Activated effector memory CD4-positive, alpha-beta T cell treated with Interleukin-2 at 50 U/mL for 16 hours (primary cell): ENCODE measurements at places on chromosomes 6 and 20.
A peak's percentile ranks its signal among the peaks of the same experiment; 100 is the strongest.

GRCh38 chr20:17380801-17381200 is 150.4 kb downstream of the BFSP1 start:
- DNase-seq = no peak

DNA sequence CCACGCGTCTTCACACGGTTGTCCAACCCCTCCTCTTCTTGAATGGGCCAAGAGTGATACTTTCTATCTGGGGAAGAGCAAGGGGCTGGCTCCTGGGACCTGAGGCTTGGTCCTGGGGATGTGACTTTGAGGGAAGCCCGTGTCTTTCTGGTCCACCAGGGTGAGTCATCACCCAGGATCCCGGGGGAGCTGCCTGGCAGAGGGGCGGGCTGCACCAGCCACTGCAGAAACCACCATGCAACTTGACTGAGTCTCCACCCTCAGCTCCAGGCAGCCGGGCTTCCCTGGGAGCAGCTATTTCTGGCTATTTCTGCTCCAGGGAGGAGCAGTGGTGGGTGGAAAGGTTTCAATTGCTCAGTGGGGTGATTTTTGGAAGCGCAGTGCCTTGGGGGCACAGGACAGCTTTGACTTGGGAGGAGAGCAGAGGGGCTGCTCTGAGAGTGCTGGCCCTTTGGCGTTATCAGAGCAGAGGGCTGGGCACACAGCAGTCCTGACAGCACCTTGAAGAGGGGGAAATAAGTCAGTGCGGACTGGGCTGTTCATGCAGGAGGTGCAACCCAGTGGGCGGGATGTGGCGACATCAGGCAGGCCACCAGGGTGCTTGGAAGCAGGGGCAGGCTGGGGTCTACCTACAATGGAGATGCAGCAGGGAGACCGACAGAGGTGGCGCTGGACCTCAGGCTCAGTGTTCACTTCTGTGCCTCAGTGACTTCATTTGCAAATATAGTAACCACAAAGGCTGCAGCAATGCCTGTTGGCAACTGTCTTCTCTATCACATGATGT is 45.1 kb upstream of the FAM83D start:
- DNase-seq = no peak

DNA sequence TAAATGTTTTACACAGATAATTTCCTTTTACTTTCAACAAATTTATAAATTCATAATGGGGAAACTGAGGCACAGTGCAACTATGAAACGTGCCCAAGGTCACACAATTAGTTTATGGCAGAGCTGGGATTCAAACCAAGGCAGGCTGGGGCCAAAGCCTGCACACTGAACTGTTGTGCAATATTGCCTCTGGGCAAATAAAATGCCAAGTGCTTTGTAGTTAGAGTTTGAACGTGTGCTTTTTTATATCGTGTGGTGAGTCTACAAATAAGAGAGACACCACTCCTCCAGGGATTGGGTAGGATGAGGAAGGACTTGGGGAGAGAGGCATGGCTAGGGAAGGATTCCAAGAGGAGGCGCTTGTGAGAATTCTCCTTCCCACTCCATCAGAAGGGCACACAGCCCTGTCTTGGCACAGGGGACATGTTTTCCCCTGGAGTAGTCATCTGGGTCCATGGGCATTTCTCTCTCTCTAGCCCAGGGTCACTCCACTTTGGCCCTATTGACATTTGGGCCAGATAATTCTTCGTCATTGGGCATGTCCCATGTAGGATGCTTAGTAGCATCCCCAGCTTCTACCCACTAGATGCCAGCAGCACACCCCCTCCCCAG is 2.8 kb upstream of the CDH22 start:
- no peak for DNase-seq

- no peak for DNase-seq
Measured at GRCh38 chr6:44463728-44464450, 76.4 kb downstream of the CDC5L start.

GRCh38 chr6:39075010-39075686 is 26.6 kb downstream of the GLP1R start:
- DNase-seq = no peak

DNA sequence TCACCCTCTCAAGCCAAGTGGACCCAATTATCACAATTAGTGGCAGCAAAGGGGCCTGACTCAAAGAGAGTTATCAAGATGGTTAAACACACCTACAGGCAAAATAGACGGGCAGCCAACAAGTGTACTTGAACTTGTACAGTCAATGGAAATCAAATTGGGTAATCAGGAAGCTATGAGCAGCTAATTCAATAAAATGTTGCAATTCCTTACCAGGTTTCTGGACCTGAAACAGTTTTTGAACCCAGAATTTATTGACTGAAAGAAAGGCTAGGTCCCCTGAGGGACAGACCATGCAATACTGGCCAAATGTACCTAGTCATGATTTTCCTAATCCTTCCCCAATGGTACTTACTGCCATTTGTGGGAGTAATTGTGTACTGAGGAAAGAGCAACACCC is 679.8 kb downstream of the EPM2A start:
- no peak for DNase-seq

- no peak for DNase-seq
Measured at GRCh38 chr6:170076466-170077165, 214.3 kb downstream of the DLL1 start.

GRCh38 chr6:25987845-25988244 is 25.2 kb downstream of the TRIM38 start:
- DNase-seq = no peak

GRCh38 chr6:107237992-107238660 is 122.8 kb upstream of the BEND3 start:
- no peak for DNase-seq

DNA sequence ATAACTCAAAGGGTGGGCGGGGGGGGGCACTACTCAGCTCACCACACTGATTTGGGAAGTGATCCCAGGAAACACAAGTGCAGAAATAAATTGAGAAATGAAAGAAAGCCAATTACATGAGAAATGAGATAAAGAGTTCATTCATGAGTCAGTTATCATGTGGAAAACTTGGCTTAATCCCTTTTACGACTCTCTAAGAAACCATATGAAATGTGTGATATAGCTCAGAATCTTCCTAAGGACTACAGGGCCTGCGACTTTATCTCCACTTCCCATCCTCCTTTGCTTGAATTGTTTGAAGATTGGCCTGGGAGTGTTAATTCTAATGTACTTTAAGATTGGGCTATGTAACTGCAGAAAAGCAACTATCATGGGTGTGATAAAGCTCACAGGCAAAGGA is 3.6 kb upstream of the BTN2A2 start:
- DNase-seq = no peak

DNA sequence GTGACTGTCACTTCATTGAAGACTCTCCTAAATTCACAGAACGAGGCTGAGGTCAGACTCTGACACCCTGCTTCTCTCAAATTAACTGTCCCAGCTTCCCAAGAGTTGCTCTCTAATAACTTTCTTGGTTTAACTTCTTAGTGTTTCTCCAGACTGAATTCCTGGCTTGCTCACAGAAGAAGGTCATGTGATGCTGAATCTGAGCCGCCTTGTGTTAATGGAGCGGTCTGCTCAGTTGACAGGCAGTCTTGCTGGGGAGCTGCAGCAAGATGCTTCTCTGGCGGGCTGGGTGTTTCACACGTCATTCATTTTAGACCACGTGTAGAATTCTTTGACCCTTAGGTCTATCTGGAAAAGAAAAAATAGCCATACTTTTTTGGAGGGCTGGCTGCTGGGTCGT is 107.3 kb downstream of the FOXO3 start:
- no peak for DNase-seq

DNA sequence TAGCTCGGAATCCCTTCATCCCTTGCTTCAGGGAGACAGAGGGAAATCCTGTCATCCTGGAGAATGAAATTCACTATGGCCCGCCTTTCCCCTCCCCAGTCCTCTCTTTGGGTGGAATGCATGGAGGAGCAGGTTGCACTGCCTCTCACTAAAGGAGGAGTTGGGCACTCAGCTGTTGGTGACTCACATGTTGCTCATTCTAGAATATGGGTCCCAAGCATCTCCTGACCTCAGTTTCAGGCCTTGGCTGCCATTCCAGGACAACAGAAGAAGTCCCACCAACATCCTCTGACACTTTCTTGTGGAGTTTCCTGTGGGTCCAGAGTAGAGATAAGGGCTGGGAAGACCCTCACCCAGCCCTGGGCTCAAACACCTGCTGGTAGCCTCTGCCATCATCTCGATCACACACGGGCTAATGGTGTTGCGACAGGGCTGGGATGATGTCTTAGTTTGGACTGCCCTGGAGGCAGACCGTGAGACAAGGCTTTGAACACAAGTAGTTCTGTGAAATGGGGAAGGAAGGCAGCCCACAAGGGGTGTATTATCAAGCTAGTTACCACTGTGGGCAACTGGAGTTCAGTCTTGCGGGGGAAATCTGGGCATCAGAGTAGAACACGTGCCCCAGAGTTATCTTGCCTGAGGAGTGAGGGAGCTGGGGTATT is 52.4 kb upstream of the RNF24 start:
- DNase-seq = no peak

GRCh38 chr6:147954938-147955337 is 387.7 kb upstream of the SASH1 start:
- no peak for DNase-seq

DNA sequence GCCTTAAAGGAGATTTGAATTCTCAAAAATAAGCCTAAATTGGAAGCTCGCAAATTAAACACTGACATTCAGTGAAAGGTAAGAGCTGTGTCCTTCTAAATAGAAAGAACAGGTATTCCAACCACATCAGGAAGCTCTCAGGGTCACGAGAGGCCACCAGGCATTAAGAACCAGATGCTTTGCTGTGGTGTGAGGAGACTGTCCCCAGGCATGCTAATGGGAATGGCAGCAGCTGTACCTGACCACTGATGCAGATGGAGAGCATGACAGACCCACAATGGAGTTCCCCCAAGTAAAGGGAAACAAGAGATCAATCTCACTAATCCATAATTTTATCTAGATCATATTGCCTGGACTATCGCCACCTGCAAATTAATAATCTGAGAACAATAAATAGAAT is 658.9 kb upstream of the NOX3 start:
- DNase-seq = no peak

DNA sequence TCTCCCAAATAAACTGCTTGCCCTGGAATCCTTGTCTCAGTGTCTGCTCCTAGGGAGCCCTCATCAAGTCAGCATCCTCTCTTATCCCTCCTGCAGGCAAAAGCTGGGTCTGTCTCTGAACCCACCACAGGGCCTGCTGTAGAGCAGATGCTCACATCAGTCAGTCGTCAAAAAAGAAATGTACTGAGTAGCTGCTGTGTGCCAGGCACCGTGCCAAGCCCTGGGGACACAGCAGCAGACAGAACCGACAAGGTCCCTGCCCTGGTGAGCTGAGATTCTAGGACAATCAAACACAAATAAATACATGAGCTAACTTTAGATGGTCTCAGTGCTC is 68.5 kb downstream of the EYA2 start:
- DNase-seq = no peak

GRCh38 chr6:53770780-53771249 is 24.0 kb upstream of the LRRC1 start:
- no peak for DNase-seq

DNA sequence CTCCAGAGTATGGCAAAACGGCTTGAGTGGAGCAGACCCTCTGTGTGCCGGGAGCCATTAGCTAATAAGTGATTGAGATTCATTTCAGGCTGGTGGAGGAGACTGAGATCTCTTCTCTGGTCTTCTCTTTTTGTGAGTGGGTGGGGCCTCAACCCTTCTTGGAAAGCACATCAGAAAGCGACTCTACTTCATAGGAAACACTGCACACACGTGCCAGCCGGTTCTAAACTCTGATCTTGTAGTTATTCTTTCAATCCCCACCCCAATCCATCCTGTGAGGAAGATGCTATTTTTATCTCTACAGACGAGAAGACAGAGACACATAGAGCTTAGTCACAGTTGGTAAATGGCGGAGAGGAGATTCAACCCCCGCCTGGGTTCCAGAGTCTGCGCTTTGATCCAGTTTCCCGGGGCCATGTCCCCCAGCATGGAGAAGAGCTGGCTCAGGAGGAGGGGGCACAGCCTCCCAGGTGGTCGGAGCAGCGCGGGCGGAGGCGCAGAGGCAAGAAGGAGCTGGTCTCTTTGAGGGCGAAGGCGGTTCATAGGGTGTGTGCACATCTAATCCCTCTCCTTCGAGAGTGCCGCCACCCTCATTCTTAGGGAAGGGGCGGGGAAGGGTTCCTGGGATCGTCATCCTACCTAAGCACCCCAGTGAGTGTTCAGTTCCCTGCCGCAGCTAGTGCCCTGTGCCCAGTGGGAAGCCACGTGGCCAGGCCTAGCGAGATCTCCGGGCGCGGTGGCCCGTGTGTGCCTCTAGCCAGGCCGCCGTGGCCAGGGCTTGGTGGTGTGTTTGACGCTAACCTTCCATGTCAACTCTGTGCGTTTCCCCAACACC is 49.0 kb upstream of the TAGAP start:
- no peak for DNase-seq

DNA sequence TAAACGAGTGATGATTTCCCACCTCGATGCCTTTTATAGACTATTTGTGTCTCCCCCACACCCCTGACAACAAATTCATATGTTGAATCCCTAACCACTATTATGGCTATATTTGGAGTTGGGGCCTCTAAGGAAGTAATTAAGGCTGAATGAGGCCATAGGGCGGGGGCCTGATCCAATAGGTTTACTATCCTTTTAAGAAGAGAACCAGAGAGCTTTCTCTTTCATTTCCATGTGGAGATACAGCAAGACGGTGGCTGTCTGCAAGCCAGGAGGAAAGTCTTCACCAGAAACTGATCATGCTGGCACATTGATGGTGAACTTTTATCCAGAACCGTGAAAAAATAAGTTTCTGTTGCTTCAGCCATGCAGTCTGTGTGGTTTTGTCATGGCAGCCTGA is 38.9 kb upstream of the CLIC5 start:
- DNase-seq = no peak

DNA sequence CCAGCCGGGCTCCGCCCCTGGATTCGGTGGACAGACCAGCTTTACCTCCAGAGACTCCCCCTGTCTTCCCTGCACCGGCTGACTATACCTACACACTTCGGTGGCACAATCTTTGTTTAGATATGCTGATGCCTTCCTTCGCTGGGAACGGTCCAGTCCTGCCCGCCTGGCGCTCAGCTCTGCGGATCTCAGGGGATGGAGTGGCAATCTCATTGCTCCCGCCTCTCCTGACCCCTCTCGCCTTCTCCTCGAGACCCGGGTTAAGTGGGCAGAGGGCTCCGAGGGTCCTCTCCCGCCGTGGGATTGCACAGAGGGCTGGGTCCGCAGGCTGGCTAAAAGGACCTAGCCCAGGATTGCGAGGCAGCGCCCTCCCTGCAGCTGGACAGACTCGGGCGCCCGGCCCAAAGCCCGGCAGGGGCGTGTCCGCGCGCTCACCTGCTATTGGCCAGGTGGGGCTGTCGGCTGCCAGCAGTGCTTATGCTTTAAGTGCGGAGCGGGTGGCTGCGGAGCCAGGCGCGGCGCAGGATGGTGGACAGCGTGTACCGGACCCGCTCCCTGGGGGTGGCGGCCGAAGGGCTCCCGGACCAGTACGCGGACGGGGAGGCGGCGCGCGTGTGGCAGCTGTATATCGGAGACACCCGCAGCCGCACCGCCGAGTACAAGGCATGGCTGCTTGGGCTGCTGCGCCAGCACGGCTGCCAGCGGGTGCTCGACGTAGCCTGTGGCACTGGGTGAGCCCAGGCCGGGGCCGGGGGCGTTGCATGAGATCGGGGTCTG is at the start of gene GNMT:
Gene GNMT, plus strand, starts transcription at position 512 of the 777 bp plus-strand sequence. Its CDS starts 14 bp downstream, at position 526.
- peak; percentile 6 for DNase-seq
